ENCODE measurements at places on chromosomes 5 and 9. TPM values are rescaled to one million over a fixed set of nuclear protein-coding genes. Genes with fewer than 3 reads are reported as not detected.

DNA sequence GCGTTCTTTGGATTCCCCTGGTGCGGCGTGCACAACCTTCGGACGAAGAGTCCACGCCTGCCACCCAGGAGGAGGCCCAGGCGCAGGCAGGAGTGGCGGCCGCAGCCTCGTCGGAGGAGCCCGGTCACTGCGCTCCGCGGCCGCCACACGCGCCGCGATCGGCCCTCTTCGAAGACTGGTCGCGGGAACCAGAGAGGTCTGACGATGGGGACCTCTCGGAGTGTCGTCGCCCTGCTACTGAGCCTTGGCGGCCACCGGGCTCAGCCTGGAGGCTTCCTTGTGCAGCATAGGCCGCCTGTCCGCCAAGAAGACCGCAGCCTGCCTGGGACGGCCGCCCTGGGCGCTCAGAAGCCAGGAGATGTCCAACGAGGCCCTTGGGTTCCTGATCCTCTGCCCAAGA is 112.5 kb upstream of the SELENOP start:
- H3K36me3 ChIP-seq, result no peaks in the 10 kb centered on the region
- H3K4me1 ChIP-seq, result no peaks in the 10 kb centered on the region
- H3K4me3 ChIP-seq, result no peak overlapping the region

CAVIN4 gene
- total RNA-seq, result not detected

GRCh38 chr5:118863345-118863744 is 125.0 kb downstream of the DTWD2 start:
- no peaks in the 10 kb centered on the region for H3K36me3 ChIP-seq
- DNase-seq, result no peak
- no peaks in the 10 kb centered on the region for H3K27me3 ChIP-seq
- H3K27ac ChIP-seq, result no peak overlapping the region

SPAG8 gene
- 1.1 TPM for total RNA-seq

SLC25A2 gene
- not detected for total RNA-seq

Measured in activated naive CD4-positive, alpha-beta T cell treated with anti-CD3 and anti-CD28 coated beads for 36 hours (primary cell).